Bronchial smooth muscle cell (primary cell): ENCODE measurements at places on chromosomes 1 and 21. TPM values are rescaled to one million over a fixed set of nuclear protein-coding genes. Genes with fewer than 3 reads are reported as not detected.

RGS18 gene
- total RNA-seq: 0.16 TPM in 1 of 2 replicates, not detected in the other

MED8 gene
- total RNA-seq: 50.4 and 58.3 TPM in 2 replicates

AMY2A gene
- 0.09 TPM in 1 of 2 replicates, not detected in the other for total RNA-seq

PDE4B gene
- 8.8 and 23.8 TPM in 2 replicates for total RNA-seq

DFFA gene
- total RNA-seq: 30.6 and 41.4 TPM in 2 replicates

DAB1 gene
- total RNA-seq: under 0.01 and 0.32 TPM in 2 replicates

C1orf56 gene
- 1.0 and 1.4 TPM in 2 replicates for total RNA-seq

ZNF695 gene
- total RNA-seq: 1.1 and 1.3 TPM in 2 replicates

KPRP gene
- not detected in 2 replicates for total RNA-seq

ADARB1 gene
- 2.0 and 5.9 TPM in 2 replicates for total RNA-seq

SNIP1 gene
- total RNA-seq: 11.8 and 15.0 TPM in 2 replicates

AK2 gene
- total RNA-seq: 32.3 and 50.4 TPM in 2 replicates

PDZK1 gene
- total RNA-seq: 0.69 and 1.7 TPM in 2 replicates

CNTN2 gene
- not detected in 2 replicates for total RNA-seq

NUP210L gene
- under 0.01 and 0.17 TPM in 2 replicates for total RNA-seq

TPTE gene
- not detected in 2 replicates for total RNA-seq

PLA2G2F gene
- not detected in 2 replicates for total RNA-seq

CENPF gene
- 1.6 and 6.3 TPM in 2 replicates for total RNA-seq

SZRD1 gene
- total RNA-seq: 14.6 and 17.8 TPM in 2 replicates

SYT2 gene
- total RNA-seq: under 0.01 TPM in 2 replicates

C1orf94 gene
- not detected in 2 replicates for total RNA-seq

ELF3 gene
- under 0.01 and 0.17 TPM in 2 replicates for total RNA-seq

KLHDC8A gene
- not detected in 2 replicates for total RNA-seq
